Fibroblast of lung (primary cell): ENCODE measurements at places on chromosomes 6 and 20. TPM values are rescaled to one million over a fixed set of nuclear protein-coding genes. Genes with fewer than 3 reads are reported as not detected.

- DNase-seq, result no peak
These were observed 164.9 kb upstream of the EPHA7 start for GRCh38 chr6:93584300-93584699.

DNA sequence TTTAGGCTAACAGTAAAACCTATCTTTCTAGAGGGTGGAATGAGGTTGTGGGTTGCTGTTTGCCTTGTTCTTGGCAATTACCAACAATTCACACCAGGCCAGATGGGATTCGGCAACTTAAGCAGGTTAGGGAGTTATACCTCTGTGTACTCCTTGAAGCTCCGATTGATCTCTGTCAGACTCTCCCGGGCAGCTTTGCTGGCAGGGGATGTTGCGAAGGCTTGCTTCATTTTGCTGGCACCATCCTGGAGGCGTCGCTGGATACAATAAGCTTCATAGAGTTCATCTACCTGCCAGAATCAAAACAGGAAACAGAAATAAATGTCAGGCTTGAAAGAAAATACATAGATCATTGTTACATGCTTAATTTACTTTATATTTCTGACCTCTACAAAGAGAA, 66.4 kb upstream of the ARMH2 start:
- no peak for DNase-seq

GRCh38 chr20:62163986-62164762, 18.7 kb upstream of the MTG2 start:
- no peak for DNase-seq

- no peak for DNase-seq
These were observed 477 bp upstream of the ITPA start for GRCh38 chr20:3208786-3209256.

GRCh38 chr6:15677822-15678221, 15.0 kb upstream of the DTNBP1 start:
- DNase-seq, result no peak

DNA sequence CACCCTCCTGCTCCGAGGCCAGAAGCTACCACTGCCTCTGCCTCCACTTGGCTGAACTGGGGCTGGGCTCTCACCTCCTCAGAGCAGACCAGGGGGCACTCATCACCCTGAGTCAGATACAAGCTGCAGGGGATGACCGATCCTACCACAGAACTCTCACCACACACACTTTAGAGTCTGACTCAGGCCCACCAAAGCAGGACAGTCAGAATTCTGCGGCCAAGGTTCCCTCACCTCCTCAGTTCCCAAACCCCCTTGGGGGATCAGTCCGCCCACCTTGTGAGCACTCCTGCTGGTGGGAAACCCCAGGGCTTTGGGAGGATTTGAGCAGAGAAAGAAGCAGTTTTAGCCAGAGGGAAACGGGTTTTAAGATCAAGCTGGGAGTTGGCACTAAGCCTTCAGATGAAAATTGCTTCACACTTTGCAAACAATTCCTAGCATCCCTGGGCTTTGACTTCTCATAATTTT, 587.8 kb upstream of the JAG1 start:
- DNase-seq, result peak; percentile 98

Gene RIMS1
- 2.3 and 3.9 TPM in 2 replicates for total RNA-seq

Gene CEP57L1
- total RNA-seq, result 26.7 and 36.0 TPM in 2 replicates

Gene SIRPA
- 14.1 and 25.1 TPM in 2 replicates for total RNA-seq

Gene HAO1
- total RNA-seq, result not detected in 2 replicates

Gene LTA
- not detected in 2 replicates for total RNA-seq
